ENCODE measurements at places on chromosomes 13 and 19.

DNA sequence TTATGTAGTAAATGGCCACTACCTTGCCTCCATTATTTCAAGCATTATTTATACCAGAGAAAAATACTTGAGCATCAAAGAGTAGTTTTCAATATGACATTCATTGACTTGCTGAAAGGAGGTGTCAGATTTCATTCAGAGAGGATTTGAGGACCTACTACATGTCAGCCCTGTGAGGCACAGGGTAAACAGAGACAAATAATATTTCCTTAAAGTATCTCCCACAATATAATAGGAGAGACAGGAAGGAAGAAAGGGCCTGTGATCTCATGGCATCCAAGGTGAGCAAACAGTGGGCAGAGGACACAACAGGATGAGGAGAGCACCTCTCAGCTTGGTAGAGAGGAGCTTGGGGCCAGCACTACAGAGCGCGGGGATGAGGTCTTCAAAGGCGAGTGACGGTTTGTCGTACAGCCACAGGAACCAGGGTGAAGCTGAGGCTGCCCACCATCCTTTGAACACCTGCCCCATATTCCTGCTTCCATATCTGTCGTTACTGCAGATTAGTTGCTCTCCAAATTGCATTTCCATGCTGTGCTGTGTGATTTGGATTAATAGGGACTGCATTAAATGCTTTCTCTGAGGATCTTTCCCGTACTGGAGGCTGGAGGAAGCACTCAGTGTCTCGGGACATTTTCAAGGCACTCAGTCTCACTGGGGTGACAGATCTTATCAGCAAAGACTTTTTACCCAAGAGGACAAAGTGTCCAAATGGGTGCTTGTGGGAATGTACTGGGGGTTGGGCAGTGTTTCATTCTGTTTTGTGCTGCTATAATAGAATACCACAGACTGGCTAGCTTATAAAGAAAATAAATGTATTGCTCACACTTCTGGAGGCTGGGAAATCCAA is 59.2 kb downstream of the GJA3 start:
- no peak for DNase-seq

DNA sequence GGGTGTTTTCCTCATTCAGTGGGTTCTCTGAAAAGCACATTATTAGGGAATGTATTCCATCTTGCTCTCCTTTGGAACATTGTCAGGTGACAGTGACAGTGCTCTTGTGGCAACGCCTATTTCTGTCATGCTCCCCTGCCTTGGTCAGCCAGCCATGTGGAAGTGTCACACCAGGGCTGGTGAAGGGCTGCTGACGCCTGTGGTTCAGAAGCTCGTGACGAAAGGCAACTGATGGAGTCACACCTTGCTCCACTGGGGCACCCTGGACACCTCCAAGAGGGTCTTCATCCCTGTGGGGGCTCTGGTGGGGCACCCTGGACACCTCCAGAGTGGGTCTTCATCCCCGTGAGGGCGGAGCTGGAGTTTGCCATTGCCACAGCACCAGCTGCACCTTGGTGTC is 68.9 kb upstream of the GPR183 start:
- DNase-seq = no peak

DNA sequence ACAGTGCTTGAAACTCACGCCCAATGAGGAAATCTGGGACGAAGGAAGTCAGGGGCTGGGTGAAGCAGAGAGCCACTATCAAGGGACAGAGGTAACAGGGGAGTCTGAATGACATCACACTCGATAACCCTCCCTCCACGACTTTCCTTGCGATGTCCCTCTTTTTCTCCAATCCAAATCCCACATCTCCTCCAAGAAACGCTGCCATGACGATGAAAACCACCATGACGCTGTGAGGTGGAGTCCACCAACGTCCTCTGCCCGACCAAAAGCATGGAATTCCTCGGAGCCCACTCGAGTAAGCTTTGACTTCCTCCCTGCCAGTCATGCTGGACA is 967 bp downstream of the REXO1 start:
- DNase-seq = no peak

DNA sequence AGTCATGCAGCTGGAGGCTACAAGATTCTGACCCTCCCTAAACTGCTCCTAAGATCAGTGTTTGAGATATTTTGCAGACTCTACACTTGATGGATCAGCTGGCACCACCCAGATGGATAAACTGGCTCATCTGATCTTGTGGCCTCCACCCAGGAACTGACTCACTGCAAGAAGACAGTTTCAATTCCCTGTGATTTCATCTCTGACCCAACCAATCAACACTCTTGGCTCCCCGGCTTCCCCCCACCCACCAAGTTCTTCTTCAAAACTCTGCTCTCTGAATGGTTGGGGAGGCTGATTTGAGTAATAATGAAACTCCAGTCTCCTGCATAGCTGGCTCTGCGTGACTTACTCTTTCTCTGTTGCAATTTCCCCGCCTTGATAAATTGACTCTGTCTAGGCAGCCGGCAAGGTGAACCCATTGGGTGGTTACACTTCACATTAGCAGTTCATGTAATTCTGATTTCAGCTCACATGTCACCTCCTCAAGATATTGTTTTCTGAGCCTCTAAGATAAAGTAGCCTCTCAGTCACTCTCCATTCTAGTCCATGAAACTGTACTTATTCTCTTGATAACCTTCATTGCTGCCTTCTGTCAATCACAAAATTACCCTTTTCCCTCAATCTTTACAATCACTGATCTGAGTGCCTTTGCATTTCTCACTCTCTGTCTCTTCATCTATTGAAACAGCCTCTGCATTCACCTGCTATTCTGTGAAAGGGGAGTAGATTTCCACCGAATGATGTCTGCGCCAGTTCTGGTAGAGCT is 9.9 kb upstream of the FPR3 start:
- no peak for DNase-seq

- DNase-seq = no peak
Observed at GRCh38 chr13:36919833-36920615, at the start of gene SMAD9. SMAD9 (minus strand) TSS chr13:36920238; CDS start chr13:36879689, 40,549 bp downstream.

GRCh38 chr19:55172741-55173140 is 6.3 kb upstream of the DNAAF3 start:
- DNase-seq = no peak

Data from T follicular helper cell (primary cell).